SIG-M5 (cell line): ENCODE measurements at places on chromosomes 4 and X.

GRCh38 chr4:150976478-150977118, 38.5 kb downstream of the LRBA start:
- DNase-seq = no peak

DNA sequence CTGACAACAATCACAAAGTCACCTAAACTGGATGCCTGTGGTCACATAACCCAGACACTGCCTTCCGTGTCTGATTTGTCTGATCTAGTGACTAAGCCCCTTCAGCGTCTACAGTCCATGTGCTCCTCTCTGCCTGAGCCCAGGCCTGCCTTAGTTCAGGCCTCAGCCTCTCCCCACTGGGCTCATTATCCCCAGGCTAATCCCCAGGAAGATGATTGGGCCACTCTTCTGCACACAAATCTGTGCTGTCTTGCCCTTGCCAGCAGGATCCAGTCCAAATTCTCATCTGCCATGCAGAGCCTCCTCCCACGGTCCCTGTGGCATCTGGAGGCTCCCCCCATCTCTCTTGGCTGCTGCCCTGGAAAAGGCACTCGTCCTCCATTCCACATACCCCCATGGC, 96.5 kb downstream of the SLC2A9 start:
- DNase-seq = no peak

DNA sequence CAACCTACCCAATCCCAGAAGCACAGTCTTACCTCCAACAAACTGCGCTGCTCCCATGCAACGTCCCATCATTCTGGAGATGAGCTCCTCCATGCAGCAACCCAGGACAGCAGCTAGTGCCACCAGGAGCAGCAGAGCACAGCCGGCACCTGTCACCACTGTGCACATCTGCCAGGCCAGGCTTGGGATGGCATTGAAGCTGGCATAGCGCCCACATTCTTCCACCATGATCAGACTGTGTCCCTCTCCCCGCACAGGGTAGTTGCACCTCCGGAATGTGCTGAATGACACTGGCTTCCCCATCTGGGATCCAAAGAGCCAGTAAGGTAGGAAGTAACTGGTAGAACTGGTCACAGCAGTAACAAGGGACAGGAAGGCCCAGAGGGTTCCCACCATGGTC, 8.8 kb downstream of the LHFPL1 start:
- no peak for DNase-seq

DNA sequence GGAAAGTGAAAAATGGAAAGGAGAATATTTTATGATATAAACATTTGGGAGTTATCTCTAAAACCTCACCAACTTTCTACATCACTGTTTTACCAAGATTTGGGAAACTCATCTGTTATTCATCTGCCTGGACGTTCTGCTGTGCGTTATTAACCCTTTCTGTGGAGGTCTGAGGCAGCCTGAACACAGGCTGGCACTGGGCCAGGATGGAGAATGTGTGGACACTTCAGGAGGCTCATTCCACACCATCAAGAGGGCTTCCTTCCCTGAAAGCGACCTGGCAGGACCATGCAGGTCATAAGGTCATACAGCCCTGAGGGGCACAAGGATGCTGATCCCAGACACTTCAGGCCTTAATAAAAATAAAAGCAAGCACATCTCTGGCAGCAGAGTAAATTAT, 31.2 kb upstream of the TMEM184C start:
- no peak for DNase-seq

GRCh38 chr4:8373270-8373972, 67.1 kb downstream of the ACOX3 start:
- no peak for DNase-seq

- no peak for DNase-seq
Observed at GRCh38 chrX:101386542-101386885, 523 bp upstream of the BTK start.

DNA sequence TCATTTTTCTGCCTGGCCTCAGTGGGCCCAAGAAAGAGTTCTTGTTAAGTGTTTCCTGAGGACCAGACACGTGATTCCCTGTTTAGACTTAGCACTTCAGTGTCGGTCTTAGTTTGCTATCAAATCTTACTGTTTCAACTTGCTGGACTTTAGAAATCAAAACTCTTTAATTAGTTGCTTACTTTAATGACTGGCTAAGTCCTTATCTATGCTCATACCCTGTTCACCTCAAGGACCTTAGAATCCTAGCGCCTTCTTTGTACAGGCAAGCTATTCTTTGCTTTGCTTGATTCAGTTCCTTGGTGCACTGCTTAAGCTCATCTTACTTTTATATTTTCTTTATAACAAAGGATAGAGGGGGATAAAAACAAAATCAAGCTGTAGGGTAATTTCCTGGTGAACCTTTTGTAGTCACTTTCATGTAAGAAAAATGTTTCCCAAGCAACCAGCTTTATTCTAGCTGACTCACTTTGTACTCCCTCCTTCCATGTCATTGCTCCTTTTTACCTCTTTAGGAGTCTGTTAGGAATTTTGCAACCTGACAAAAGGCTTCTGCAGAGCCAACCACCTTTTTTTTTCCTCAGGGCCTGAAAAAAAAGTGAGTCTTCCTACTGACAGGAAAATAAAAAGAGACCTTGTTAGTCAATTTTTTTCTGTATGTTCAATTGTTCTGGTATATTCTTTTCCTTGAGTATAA, 14.7 kb downstream of the WDR44 start:
- DNase-seq = no peak

DNA sequence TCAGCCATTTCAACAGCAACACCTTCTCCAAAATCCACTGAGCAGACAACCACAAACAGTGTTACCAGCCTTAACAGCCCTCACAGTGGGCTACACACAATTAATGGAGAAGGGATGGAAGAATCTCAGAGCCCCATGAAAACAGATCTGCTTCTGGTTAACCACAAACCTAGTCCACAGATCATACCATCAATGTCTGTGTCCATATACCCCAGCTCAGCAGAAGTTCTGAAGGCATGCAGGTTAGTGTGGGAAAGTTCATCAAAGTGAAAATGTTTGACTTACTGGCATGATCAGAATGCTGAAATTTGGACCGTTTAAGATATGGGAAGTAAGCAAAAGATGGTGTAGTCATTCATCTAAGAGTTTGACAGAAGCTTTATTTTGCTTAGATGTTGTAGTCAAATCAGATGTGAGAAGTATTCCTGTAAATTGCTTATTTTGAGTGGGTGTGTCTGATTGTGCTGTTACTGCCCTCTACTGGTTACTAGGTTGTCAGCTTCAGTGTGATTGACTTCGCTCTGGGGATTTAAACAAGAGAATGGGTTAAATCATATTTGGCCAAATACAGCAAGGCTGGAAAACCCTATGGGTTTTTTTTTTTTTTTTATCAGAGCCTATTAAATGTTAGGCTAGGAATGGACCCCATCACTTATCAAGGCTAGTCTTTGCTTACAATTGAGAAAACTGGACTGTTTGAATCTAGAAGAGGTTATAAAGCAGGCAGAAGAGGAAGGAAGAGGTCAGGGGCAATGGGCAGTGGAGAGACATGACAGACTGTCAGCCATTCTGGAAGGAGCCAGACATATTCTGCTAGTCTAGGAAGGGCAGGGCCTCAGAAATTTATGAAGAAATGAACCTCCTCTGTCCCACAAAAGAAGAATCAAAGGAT, 130.3 kb downstream of the DIPK2B start:
- no peak for DNase-seq

DNA sequence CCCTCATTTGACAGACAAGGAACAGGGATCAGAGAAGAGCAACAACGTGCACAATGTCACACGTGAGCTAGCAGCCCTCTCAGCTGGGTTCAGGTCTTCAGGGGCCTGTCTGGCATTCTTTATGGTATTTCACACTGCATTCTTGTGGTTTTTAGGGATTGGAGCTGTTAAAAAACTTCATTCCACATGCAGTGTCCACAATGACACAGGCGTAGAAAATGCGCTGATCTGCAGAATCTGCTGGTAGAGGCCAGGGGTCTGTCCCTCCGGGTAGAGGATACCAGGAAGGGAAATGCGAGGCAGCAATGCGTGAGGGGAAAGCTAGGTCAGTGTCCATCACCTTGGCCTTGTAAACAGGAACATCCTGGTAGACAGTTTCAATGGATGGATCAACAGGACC, 36.6 kb downstream of the MAP7D3 start:
- no peak for DNase-seq

DNA sequence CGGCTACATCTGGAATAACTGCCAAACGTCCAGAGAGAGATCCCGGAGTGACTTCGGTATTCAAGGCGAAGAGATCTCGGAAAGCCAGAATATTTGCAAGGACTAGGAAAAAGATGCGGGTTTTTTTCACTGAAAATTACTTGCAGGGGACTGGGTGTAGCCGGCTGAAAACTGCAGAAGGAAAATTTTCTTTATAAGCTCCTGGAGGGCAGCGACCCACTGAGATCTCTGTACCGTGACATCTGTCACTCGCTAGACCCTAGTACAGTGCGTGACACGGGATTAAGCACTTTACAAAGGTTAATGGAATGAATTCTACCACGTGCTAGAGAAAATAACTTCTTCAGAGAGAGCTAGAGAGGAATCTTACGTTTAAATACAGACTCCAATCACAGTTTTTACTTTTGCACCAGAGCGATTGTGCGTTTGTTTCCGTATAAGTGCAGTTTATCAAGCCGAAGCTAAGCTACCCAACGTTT, 1.1 kb upstream of the LCORL start:
- DNase-seq = no peak

- no peak for DNase-seq
Observed at GRCh38 chr4:55931043-55931442, 17.7 kb upstream of the CEP135 start.

- no peak for DNase-seq
Observed at GRCh38 chrX:69605521-69605920, 10.4 kb upstream of the EDA start.

- DNase-seq = no peak
Observed at GRCh38 chr4:112361181-112361791, 64.1 kb downstream of the ALPK1 start.

GRCh38 chrX:47902161-47902560, 65.5 kb downstream of the ZNF81 start:
- DNase-seq = no peak

DNA sequence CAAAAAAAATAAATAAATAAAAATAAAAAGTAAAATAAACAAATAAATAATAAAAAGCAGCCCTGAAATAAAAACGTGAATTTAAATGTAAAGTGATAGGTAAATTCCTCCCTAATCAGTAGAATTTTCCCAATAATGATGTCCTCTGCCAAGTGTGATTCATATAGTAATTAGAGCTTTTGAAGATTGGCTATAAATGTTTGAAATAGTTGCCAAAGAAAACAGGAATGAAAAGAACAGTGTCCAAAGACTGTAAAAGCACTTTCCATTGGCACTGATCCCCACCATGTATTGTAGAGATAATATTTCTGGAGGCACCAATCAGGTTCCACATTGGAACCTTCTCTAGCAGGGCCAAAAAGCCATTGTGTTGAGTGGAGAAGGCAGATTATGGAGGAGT, 25.9 kb upstream of the SMARCAD1 start:
- no peak for DNase-seq

DNA sequence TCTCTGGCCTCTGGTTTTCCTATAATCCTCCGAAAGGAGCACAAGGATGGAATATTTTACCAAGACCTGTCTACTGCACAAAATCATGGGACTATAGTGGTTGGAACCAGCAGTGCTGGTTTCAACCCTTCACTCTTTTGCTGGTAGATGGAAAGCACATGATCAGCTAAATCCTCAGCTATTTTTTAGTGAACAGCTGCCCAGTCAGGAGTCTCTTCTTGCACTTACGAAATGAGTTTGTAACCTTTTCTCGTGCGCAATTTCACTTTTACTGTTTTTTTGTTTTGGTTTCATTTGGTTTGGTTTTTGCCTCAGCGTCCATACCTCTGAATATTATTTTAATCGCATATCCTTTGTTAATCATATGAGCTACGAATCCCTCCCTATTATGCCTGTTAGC, 418.5 kb upstream of the CPEB2 start:
- DNase-seq = no peak

DNA sequence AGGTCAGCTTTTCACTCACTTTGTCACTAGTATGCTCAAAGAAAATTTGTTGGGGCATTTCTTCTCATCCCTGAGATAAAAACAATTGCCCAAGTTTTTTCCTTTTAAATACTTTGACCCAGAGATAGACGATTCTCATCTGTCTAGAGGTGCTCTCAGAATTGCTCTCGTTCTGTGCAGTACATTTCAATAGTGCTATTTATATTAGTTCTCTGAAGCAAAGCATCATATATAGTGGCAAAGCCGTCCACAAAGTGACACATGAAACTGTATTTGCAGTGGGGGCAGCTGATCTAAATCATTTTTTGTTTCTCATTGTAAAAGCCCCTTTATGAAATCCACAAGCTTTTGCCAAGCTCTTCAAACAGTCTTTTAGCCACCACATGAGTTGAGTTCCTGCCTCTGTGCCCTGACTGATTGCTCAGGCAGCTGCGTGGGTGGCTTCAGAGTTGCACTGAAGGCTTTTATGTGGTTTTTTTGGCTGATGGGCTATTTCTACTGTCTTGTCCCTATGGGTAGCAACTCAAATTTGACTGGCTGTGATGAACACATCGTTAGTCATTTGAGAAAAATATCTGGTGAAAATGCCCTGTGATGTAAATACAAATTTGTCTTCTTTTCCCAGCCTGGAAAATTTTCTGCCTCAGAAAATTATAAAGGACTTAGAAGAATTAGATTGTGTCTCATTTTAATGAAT, 119.1 kb upstream of the OTUD4 start:
- DNase-seq = no peak

DNA sequence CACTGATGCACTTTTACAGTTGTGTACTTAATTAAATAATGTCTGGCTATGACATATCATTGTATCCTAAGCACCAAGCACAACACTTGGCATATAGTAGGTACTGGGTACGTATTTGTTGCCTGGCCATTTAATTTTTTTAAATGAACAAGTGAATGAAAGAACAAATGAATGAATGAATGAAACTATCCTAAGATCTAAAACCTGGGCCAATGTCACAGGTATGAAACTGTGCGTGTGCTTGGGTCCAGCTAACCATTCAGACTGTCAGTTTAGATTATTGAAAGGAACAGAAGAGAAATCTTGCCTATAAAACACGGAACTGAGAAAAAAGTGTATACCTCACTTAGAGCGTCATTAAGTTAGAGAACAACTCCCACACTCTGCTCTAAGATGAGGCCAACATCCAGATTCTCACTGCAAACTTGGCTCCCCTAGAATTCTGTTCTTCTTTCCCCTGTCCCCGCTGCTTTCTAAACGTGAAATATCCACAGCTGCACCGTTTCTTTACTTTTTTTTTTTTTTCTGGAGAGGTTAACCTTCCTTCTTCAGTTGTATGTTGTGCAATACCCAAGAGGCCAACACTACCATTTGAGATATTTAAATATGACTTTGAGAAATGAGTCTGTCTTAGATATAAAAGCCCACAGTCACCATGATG, 17.3 kb upstream of the SEL1L3 start:
- peak; percentile 37 for DNase-seq

DNA sequence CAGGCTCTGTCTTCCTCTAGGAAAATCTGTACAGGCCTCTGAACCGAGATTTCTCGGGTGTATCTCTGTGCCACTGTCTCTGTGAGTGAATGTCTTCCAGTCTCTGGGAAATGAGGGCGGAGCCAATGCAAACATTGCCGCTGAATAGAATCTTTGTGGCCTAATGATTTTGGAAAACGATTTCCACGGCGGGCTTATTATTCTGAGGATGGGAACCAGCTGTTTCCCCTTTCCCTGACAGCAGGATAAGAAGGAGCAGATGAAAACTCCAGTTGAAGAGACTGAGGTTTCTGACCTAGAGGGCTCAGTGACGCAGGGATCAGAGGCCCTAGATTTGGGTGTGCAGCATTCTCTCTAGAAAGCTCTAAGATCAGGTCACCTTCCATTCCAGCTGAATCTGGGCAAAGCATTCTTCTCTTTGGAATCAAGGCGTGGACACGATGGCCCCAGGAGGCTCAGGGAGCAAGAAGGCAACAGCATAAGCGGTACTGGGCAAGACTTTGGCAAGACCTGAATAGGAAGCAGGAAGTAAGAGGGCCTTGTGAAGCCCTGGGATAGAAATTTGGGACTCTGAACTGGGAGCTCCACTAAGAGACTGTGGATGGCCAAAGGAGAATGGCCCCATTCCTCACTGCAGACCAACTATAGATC, 47.3 kb downstream of the PJA1 start:
- no peak for DNase-seq
